Activated CD4-positive, alpha-beta T cell treated with anti-CD3 and anti-CD28 coated beads for 48 hours (primary cell): ENCODE measurements at places on chromosomes 16 and 17.

DNA sequence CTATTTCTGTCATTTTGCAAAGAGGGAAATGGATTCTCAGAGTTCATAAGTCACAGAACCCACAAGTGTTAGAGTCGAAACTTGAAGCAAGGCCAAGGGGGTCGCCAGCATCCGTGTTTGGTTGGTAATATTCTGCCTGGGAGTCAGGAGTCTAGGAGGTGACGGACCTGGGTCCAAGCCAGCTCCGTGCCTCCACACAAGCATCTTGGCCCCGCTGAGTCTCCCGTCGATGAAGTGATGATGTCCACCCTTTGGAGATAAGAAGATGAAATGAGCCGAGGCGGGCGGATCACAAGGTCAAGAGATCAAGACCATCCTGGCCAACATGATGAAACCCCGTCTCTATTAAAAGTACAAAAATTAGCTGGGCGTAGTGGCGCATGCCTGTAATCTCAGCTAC, 53.2 kb upstream of the TNRC6C start:
- no peak for DNase-seq

- DNase-seq, result no peak
Measured at GRCh38 chr16:51752438-51752995, 601.4 kb upstream of the SALL1 start.

DNA sequence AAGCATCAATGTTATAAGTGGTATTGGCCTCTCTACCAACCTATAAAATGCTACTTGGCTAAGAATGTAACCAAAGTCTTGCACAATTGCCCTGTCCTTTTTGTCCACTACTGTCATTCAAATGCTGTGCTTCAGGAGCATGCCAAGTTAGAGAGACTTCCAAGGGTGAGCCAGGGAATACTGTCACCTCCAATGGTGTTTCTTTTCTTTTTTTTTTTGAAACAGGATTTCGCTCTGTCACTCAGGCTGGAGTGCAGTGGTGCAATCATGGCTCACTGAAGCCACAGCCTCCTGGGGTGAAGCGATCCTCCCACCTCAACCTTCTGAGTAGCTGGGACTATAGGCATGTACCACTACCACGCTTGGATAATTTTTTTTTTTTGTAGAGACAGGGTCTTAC, 43.7 kb upstream of the ERN1 start:
- no peak for DNase-seq

- DNase-seq, result no peak
Measured at GRCh38 chr17:76696763-76697701, 13.7 kb downstream of the MXRA7 start.

- no peak for DNase-seq
Measured at GRCh38 chr17:74649909-74650308, 26.4 kb upstream of the CD300E start.

GRCh38 chr17:42270170-42270535, 6.0 kb downstream of the STAT5B start:
- DNase-seq, result no peak

GRCh38 chr16:1779234-1779701, 3.1 kb downstream of the SPSB3 start:
- no peak for DNase-seq
